ENCODE measurements at places on chromosomes 16 and 17.

DNA sequence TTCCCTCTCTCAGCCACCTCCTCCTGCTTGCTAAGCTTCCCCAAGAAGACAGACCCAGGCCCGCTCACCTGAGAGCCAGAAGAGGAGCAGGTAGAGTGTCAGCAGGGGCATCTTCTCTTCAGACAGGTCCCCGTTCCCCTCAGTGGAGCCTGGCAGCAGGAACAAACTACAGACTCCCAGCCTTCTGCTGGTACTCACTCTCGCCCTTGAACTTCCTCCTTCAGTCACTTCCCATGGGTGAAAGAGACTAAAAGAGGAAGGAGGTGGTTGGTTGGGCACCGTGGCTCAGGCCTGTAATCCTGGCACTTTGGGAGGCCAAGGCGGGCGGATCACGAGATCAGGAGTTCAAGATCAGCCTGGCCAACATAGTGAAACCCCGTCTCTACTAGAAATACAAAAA is at the start of gene CD300LF:
Gene CD300LF (minus strand): TSS at position 168 of the 400 bp plus-strand sequence. CDS start 57 bp downstream, at position 111.
- no peak for DNase-seq

- no peak for DNase-seq
Measured at GRCh38 chr17:44928136-44928535, 12.8 kb upstream of the GFAP start.

GRCh38 chr16:59612094-59612493 is 878.0 kb upstream of the GOT2 start:
- DNase-seq: no peak

- DNase-seq: no peak
Measured at GRCh38 chr17:32256012-32256700, 9.5 kb upstream of the RHBDL3 start.

GRCh38 chr16:24829153-24829552 is 16.6 kb upstream of the SLC5A11 start:
- no peak for DNase-seq
